NCI-H1092 treated with DMSO at 0.1 percent for 48 hours (cell line): ENCODE measurements at places on chromosomes 3 and 15.

DNA sequence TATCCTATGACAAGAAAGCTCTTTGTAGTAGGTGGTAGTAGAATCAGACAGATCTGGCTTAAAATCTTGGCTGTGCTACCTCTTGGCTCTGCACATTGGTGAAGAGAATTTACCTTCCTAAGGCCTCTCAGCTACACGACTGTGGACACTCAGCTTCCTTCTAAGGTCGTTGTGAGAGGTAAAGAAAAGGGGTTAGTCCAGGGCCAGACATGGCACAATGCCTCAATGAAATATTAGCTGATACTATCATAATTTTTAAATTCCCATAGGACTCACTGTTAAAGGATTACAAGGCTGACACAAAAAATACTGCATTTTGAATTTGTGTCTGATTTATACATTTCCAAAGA, 80.4 kb downstream of the IGF1R start:
- no peak for DNase-seq

DNA sequence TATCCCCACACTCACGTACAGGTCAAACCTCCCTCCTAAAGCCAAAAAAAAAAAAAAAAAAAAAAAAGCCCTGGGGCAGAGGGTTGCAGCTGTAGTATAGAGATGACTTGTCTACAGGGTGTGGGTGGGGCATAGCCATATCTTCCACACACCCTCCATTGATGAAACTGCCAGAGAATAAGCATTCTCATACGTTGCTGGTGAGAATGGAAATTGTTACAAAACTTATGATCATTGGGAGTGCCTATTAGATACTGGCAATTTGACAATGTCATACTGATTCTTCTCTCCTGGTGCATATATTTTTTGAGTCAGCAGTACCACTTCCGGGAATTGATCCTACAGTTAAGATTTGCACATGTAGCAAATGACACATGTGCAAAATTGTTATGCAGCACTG, 11.0 kb upstream of the CTNNB1 start:
- no peak for DNase-seq

- no peak for DNase-seq
These were observed 44.4 kb downstream of the COL6A5 start for GRCh38 chr3:130389743-130390478.

DNA sequence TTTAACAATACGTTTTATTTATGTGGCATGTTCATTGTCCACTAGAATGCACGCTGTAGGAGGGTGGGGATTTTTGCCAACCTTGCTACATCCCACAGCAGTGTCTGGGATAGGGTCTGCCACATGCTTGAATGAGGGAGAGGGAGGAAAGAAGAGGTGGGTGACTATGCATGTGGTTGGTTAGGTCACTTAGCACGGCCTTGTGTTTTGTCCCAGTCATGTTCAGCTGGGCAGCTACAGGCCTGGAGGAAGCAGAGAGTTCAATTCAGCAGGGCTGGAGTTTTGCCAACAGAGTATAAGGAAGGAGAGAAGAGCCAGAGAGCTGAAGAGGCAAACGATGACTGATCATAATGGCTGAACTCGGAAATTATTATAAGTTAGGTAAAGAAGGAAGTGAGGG, 268.4 kb upstream of the NSMCE3 start:
- DNase-seq = no peak

DNA sequence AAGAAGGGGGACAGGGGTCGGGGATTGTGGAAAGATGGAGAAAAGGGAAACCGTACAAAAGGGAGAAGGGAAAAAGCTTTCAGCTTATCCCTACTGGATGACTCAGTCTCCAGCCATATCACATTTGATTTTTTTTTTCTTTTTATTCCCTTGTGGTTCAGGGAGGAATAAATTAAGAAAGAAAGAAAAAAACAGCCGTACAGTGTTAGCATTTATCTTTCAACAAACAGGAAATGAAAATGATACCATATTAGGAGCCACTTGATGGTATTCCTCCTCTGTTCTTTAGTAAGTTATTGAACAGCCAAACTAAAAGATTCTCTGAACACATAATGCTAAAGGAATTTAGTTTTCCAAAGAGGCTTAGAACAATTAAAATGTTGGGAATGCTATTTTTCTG, 594.4 kb downstream of the FOXP1 start:
- no peak for DNase-seq

DNA sequence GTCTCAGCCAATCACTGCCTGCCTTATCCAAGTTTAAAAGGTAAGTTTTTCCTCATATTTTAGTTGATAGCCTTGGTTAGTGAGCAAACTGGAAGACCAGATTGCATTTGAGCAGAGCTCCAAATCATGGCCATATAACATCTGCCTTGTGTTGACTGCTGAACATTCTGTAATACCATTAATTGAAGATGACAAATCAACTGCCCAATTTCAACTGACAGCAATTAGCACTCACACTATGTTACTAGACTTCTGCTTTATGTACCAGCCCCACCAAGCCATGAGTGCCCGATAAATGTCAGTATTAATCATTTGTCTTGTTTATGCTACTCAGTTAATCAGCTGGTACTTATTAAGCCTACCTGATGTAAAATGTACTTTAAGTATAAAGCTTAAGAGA, 83.1 kb downstream of the CGGBP1 start:
- no peak for DNase-seq

GRCh38 chr3:13135811-13136321, 62.6 kb upstream of the IQSEC1 start:
- no peak for DNase-seq

DNA sequence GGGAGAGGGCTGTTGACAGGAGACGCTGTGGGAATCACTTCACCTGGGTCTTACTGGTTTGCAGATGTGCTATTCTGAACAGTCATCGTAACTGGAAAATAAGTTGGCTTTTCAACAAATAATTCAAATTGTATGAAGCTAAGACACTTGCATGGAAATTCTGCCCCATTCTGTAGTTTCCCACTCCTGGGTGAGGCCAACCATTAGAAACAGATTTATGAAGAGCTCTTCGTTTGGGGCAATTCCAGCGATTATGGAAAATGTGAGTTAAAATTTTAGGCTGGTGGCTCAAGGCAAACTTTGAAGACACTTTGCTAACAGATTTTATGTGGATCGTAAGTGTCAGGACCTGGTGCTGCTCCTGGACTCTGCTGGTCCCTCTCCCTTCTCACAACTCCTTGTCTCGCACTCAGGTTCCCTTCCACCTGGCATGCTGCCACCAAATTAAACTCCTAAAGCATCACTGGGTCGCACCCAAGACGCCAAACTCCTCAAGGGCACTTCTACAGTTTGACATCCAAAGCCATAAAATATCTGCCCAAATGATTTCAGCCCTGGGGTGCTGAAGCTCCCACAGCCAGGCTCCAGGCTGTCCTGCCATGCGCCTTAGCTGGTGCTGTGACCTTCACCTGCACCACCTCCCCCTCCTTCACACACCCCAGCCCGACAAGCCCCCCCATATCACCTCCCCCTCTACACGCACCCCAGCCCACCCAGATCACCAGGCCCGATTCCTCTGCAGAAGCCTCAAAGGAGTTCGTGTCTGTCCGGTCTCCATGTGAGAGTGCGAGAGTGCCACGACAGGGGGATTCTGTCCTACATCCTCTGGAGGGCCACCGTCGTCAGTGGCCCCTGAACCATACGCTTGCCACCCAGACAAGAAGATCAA, 138.4 kb downstream of the NSMCE3 start:
- no peak for DNase-seq
